Right atrium auricular region (tissue), 2 donors: ENCODE measurements at places on chromosomes 12 and 14.

GRCh38 chr12:11884706-11885105 is 186.0 kb upstream of the BCL2L14 start:
- no peak for DNase-seq

DNA sequence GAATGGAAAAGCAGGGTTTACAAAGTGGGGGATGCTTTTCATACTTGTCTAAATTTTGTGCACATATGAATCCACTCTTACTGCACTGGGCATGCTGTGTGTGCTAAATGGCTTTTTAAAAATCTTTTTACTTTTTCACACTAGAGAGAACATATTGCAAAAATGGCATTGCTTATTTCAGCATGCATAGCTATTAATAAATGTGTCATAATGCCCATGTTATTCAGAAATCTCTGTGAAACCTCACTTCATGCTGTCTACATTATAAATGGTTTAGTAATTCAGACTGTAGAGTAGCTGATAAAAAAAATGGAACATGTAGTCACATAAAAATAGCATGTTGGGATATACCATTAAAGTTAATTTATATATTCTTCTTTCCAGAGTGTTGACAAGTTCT is 593.8 kb downstream of the RPL10L start:
- DNase-seq: no peak

GRCh38 chr14:81336009-81336408 is 64.1 kb downstream of the STON2 start:
- no peak for DNase-seq

- DNase-seq: no peak
Observed at GRCh38 chr12:15116086-15116485, 105.1 kb downstream of the RERG start.
